ENCODE measurements at places on chromosomes 6 and 20.

DNA sequence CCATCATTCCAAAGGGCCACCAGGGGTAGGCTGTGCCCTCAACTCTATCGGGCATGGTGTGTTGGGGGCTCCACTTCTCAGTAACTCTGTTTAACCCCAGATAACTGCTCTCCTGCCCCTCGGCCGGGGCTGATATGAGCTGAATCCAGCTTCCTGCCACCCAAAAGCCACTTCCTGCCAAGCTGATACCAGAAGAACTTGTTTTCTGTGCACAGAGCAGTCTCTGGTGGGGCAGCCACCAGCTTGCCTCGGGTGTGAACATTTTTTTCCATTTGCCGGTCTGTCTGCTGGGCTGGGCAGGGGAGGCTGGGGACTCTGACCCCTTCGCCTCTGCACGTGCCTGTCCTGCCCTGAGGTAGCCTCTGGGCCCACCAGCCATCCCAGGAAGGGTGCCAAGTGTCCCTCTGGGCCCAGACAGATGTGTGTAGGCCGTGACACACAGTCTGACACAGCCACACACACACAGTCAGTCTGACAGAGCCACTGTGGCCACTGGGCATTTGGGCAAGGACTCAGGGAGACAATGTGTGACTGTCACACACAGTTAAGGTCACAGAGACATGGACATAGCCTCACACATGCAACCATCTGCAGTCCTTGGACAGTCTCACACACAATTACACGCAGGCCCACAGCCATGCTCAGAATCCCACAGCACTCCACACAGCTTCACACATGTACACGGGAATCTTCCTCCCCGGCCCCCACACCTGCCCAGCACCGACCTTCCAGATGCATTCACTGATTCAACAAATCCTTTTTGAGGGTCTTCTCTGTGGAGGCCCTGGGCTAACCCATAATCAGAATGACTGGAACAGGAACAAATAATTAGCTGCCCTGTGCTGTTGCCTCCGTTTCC, 45.1 kb downstream of the NOL4L start:
- DNase-seq: no peak

GRCh38 chr20:54078296-54078984, 8.0 kb upstream of the BCAS1 start:
- DNase-seq: no peak

DNA sequence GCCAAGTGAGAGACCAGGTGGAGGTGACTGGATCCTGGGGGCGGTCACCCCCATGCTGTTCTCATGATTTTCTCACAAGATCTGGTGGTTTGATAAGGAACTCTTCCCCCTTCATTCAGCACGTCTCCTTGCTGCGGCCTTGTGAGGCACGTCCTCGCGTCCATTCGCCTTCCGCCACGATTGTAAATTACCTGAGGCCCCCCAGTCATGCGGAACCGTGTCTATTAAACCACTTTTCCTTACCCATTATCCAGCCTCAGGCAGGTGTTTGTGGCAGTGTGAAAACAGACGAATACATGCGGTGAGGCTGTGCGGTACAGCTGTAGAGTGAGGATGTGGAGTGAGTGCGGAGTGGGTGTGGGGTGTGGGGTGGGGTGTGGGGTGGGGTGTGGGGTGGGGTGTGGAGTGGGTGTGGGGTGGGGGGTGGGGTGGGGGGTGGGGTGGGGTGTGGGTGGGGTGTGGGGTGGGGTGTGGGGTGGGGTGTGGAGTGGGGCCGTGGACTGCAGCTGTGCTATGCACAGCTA, 12.1 kb upstream of the NTSR1 start:
- no peak for DNase-seq

- no peak for DNase-seq
Observed at GRCh38 chr6:96286503-96286902, 235.1 kb upstream of the UFL1 start.

GRCh38 chr6:107731422-107732319, 92.4 kb downstream of the SCML4 start:
- no peak for DNase-seq

- DNase-seq: no peak
Observed at GRCh38 chr20:58128635-58129625, 99.5 kb downstream of the ANKRD60 start.

DNA sequence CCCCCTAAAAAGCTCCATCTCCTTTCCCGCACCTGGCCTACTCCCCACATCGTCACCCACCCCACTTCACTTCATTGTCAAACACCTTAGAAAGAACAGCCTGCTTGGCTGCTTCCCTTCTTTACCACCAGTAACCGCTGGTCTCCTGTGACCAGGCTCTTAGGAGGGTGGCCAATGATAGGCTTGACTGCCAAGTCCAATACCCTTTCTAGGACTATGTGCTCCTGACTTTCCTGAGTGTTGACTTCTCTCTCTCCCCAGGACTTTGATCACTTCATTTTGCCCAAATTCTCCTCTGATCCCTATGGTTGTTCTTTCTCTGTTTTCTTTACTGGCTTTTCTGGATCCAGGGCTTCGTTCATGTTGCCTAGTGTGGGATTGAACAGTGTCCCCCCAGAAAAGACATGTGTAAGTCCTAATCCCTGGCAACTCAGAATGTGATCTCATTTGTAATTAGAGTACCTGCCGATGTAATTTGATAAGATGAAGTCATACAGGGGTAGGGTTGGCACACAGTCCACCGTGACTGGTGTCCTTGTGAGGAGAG, 254.0 kb downstream of the GMDS start:
- peak; percentile 34 for DNase-seq

- no peak for DNase-seq
Observed at GRCh38 chr6:14365393-14365792, 247.8 kb downstream of the CD83 start.

- no peak for DNase-seq
Observed at GRCh38 chr6:9405369-9405768, 970.0 kb upstream of the SLC35B3 start.

DNA sequence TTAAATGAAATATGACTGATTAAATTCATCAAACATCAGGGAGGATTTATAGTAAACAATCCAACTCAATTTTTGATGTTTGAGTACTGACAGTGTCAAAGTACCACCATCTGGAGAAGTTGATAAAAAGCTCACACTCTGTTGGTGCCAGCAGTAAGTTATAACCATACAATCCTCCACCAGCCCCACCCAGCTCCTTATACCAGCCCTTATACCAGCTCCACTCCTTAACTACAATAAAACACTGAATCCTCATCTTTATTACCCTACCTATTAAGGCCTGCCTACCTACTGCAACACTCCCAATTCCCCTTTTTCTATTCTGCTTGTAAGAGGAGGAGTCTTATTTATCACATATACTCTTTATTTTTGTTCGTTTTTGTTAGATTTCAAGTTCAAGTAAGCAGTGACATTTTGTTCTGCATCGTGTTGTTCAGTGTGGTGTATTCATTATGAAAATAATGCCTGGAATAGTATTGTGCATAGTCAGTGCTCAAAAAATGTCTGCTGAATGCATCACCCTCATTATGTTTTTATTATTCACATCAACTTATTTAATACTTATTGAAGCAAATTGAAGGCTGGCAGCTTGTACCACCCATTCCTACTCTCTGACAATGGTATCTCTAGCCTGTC, 954.7 kb upstream of the ADGRB3 start:
- DNase-seq: no peak

DNA sequence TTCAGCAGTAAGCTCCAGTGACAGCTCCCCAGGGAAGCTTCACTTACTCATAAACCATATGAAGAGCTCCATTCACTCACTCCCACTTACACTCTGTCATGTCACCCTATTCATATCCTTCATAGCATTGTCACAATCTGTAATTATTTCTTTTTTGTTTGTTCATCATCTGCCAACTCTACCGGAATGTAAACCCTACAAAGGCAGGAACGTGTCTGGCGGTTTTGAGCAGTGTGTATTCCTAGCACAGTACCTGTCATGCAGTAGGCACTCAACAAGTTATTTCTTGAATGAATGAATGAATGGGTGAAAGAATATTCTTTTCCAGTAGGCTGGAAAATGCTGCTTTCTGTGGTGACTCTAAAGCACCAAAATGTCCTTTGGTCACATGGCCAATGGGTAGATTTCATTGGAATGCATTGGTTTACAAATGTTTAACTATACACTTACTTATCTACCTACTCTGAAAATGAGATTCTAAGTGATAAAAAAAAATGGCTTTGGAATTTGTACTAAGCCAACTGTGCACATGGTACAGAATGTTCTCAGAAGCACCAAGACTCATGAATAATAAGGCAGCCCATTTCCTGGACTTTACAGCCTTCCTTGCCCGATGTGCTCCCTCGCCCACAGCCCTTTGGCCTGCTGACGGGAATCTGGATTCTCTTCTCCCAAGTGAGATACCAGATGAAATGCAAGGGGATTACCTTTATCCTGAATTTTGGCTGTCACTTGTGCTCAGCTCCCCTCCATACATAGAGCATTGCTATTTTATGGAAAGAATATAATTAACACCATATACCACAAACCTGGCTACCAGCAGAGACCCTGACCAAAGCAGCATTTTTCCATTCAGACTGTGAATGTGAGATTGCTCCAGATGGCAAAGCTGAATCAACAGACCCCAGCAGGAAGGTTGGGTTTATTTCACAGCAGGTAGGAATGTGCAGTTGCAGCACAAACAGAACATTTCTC, 273.3 kb downstream of the ALDH8A1 start:
- peak; percentile 66 for DNase-seq

DNA sequence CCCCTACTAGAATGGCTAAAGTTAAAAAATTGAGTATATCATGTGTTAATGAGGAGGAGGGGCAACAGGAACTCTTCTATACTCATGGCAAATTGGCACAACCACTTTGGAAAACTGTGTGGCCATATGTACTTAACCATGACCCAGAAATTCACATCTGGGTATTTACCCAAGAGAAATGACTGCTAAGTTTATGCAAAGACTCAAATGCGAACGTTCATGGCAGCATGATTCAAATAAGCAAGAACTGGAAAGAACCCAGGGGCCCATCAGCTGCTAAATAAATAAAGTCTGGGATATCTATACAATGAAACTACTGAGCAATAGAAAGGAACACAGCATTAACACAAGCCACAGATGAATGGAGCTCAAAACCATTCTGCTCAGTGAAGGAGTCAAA, 107.6 kb downstream of the MYLK4 start:
- no peak for DNase-seq

- DNase-seq: no peak
Observed at GRCh38 chr20:46552460-46553420, 2.3 kb upstream of the OCSTAMP start.

- no peak for DNase-seq
Observed at GRCh38 chr20:5923493-5923892, 26.8 kb downstream of the TRMT6 start.

DNA sequence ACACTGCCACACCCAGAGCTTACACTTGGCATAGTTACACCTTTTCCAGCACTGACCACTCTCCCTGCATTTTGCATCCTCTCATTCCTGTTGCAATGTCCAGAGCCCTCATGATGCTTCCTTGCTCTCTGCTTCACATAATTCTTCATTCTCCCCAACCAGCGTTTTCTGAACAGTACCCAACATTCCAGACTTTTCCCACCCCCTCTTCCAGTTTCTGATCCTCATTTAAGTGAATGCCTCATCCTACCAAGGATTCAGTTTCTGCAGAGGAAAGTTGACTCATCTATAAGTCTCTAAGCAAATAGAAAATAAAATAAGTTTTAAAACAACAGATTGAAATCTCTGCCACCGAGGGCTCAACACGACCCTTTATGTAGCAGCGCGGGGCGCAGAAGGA, 321.3 kb upstream of the TCF21 start:
- no peak for DNase-seq

- DNase-seq: peak; percentile 68
Observed at GRCh38 chr20:59010321-59010994, 3.4 kb upstream of the CTSZ start.

GRCh38 chr20:59123678-59124255, 39.9 kb upstream of the ZNF831 start:
- no peak for DNase-seq

DNA sequence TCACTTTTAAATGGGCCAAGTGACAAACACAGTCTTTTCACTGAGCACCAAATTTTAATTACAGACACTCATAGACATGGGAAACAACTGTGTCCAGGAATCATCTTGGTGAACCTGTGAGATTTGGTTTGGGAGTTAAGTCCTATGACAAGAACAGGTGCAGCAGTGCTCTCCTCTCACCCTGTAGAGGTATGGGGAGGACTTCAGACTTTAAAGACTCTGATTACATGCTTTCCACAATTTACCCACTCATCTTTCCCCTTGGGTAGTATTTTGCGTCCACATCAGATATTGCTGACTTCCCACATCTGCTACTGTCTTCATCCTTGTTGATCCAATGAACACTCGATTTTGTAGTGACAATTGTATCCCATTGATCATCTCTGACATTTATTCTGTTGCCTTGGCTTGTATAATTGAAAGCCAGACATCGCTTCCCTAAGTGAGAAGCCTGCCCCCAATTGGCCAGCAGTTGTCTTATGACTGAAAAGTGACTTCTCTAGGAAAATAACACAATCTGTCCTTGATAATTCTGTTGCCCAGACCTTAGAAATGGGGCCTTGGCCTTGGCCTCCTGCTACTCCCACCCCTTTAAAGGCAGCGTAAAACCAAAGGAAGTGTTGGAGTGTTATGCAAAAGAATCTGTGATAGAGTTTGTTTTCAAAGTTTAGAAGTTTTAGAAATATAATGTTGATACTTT, 40.0 kb downstream of the TXLNB start:
- DNase-seq: no peak

DNA sequence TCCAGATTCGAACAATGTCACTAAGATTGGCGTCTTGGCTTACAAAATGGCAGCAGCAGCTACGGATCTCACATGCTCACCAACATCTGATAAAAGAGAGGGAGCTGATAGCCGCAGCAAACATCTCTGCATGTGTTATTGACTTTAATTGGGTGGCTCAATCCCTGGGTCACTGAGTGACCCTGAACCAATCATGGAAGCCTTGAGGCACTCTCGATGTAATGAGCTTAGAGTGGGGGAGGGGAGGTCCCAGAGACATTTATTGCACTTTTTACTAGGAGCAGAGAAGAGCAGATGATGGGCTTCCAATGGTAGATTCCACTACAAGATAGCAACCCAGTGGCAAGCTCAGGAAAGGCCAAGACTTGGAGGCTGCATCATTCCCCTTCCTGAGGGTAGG, 238.7 kb downstream of the BMP7 start:
- no peak for DNase-seq

- no peak for DNase-seq
Observed at GRCh38 chr20:59577037-59577808, 27.1 kb upstream of the PHACTR3 start.

GRCh38 chr6:6905961-6906518, 201.7 kb upstream of the RREB1 start:
- no peak for DNase-seq

DNA sequence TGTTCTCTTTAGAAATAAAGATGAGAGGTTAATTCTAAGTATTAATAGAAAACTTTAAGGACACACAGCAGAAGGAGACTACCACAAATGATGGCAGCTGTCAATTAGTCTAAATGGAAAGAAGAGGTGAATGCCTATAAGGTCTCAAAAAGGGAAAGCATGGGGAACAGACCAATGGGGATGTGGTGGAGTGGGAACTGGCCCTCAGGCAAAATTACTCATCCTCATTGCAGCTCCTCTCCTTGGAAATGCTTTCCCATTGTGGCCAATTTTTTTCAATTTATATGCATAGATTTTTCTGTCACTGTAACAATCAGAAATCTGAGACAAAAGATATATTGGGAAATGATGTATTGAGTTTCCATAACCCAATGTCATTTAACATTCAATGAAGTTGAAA, 222.9 kb upstream of the DEFB112 start:
- no peak for DNase-seq
